ENCODE measurements at places on chromosomes 4 and X.

DNA sequence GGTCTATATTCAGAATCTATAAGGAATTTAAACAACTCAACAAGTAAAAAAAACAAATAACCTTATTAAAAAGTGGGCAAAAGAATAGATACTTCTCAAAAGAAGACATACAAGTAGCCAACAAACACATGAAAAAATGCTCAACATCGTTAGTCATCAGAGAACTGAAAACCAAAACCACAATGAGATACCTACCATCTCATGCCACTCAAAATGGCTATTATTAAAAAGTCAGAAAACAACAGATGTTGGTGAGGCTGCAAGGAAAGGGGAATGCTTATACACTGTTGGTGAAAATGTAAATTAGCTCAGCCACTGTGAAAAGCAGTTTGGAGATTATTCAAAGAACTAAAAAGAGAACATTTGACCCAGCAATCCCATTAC lies 201.6 kb downstream of the QDPR start:
- DNase-seq, result peak; percentile 7

- no peak for DNase-seq
Observed at GRCh38 chrX:114841051-114841450, 176.4 kb downstream of the IL13RA2 start.

DNA sequence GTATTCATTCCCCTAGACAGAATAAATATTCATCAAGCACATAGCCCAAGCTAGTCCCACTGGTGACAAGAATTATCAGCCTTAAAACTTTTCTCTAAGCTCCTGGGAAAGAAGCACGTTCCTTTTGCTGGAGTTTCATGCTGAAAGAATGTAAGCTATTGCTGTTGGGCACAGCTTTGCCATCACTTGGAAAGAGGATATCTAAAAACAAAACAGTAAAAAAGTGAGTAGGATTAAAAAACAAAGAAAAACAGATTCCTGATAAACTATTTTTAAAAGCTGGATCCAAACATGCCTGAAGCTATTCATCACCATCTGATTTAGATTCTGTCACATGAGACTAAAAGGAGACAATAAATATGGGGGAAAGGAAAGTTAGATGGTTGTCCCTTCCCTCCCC lies 176.8 kb downstream of the SCFD2 start:
- DNase-seq, result peak; percentile 47

DNA sequence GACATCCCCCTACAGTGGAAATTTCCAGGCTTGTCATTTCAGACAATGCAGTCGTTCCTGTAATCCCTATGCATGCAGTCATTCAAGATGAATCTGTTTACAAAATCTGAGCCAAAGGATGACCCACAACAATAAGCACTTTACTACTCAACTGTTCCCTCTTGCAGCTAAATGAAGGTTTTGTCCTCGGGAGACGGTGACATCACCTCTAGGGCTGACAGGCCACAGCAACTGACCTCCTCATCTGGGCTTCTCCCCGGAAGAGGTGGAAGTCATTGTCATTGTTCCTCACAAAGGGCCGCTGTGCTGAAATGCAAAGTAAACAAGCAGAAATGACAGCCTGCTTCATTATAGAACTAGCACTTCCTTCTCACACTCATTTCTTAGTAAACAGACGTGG lies 29.2 kb downstream of the CLRN2 start:
- no peak for DNase-seq

DNA sequence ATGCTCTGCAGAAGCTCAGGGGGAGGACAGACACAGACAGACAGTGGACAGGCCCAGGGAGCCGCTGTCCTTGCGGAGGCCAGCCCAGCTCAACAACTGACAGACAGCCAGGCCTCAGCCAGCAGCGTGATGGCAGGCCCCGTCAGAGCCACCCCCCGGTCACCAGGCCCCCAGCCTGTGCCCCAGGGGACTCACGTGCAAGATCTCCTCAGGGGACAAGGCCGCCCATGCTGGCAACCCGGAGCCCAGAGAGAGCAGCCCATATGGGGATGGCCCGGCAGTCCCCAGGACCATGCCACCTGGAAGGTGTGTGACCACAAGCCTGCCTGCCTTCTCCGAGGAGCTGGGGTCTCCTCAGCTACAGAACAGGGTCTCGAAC lies 28.0 kb upstream of the MXD4 start:
- no peak for DNase-seq

DNA sequence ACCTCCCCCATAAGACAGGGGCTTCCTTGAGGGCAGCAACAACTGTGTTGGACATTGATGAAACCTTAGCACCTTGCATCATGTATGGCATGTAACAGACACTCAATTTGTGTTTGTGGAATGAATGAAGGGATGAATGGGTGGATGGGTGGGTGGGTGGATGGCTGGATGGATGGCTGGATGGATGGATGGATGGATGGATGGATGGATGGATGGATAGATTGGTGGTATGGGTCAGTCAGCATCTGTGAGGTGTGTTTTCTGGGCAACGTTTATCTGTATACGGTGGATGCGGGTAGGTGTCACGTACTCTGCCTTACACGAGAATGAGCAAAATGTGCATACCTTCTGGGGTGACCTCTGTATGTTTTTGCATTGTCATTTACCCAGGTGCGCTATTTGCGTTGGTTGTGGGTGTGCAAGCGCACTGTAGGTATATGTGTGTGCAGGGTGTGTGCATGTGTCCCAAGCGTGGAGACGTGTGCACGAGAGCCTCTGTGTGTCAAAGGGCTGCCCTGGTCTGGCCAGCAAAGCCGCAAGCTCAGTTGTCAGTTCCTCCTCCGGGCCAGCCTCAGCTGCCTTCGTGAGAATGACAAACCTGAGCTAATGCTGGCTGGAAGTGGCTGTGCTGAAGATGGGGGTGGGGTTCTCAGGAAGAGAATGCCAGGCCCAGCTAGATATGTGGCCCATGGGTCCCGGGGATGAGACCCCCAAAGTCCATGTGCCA lies 26.5 kb downstream of the ELF4 start:
- DNase-seq, result no peak
